ENCODE measurements at places on chromosomes 5 and 9.

DNA sequence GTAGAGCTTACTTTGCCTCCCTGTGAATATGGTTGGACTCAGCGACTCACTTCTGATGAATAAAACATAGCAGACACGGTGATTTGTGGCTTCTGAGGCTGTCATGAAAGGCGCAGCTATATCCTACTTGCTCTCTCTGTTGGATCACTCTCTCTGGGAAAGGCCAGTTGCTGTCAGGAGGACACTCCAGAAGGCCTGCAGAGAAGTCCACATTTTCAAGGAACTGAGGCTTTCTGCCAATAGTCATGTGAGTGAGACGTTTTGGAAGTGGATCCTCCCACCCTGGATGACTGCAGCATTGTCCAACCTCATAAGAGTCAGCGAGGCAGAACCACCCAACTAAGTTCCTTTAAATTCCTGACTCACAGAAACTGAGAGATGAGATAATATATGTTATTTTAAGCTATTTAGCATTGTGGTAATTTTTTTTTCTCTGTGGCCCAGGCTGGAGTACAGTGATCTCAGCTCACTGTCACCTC, 156.0 kb upstream of the MAST4 start:
- peak; percentile 2 for DNase-seq

DNA sequence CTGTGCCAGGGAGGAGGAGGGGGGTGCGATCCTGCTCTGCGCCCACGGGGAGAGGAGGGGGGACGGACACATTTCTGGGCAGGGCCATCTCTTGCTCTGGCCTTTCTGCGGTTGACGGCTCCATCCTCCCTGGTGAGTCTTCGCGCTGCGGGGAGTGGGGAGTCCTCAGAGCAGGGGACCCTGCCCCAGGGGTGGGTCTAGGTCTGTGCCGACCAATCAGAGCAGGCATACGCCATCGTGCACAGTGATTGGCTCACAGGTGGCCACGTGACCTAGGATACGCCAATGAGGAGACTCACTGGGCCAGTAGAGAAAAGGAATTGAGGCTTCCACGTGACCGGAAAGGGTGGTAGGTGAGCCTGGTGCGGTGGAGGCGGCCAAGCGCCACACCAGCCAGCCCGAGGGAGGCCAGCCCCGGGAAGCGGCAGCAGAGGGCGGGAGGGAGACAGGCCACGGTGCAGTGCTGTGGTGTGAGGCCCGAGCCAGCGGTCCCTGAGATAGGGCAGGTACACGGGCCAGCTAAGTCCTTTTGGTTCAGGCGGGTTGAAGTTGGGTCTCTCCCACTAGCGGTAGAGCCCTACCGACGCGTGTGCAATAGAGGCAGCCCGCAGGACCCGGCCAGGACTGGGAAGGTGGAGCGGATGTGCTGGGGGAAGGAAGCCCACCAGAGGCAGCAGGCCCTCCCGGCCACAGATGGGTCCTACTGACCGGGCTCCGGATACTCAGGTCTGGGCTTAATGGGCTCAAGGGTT, 65.2 kb upstream of the RNF130 start:
- DNase-seq, result no peak

GRCh38 chr5:69140827-69141226, 26.1 kb upstream of the CCNB1 start:
- DNase-seq, result no peak

DNA sequence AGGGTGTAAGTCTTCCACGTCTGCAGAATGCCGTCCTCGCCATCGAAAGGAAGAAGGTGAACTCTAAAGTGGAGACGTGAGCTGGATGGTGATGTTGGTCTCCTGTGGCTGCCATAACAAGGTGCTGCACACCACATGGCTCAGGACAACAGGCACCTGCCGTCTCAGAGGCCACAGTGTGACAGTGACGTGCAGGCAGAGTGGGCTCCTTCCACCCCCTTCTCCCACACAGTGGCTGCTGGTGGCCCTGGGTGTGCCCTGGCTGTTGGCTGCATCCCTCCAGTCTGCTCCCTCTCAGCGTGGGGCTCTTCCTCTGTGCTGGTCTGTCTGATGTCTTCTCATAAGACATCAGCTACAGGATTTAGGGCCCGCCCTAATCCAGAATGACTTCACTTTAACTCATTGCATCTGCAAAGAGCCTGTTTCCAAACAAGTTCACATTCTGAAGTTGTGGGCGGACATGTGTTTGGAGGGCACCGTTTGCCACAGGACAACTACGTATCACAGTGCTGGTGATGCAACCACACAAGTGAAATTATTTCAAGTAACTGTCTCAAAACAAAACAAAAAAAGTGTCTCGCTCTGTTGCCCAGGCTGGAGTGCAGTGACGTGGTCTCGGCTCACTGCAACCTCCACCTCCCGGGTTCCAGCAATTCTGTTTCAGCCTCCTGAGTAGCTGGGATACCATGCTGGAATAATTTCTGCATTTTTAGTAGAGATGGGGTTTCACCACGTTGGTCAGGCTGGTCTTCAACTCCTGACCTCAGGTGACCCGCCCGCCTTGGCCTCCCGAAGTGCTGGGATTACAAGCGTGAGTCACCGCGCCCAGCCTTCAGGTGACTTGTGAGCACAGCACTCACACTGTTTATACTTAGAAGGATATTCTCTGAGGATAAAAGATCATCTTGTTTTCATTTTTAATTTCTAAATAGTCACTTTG, 31.2 kb upstream of the CLPTM1L start:
- DNase-seq, result no peak

- DNase-seq, result no peak
These were observed 154.3 kb downstream of the C5orf15 start for GRCh38 chr5:133814152-133814551.

GRCh38 chr5:52580921-52581320, 206.8 kb upstream of the ITGA1 start:
- no peak for DNase-seq

GRCh38 chr9:38181866-38182265, 112.8 kb upstream of the SHB start:
- DNase-seq, result no peak

DNA sequence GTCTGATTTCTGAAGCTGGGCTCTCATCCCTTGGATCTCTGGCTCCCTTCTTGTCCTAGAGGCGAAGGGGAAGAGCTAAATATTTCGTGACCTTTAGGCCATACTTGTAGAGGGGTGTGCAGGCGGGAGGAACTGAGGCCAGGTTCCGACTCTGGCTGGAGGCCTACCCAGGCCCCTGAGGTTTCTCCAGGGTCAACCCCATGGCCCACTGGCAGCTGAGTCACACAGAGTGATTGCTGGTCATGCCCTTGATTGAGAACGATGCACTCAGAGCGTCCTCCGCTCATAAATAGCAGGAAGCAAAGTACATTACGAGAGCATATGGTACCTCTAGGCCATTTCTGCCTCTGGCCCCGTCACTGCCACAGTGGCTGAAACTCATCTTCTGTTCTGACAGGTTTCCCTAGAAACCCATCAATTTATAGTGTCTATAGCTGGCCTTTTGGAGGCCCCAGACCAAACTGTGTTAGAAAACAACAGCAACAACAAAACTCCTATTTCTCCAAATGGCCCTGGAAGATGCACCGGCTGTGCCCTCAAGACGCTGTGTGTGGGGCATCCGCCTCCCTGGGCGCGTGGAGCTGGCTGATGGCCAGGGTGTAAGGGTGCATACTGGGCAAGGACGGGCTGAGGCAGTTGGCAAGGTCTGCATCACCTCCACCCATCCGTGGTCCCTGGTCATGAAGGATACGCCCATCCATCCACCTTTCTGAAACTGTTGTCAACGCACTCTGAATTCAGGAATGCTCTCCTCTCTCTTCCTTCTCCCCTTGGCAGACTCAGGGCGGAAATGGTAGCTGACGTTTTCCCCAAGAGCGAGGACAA, 32.9 kb upstream of the FCN1 start:
- DNase-seq, result no peak

- DNase-seq, result no peak
These were observed 129.3 kb downstream of the GCNT1 start for GRCh38 chr9:76588316-76588715.

- DNase-seq, result no peak
These were observed 98.6 kb upstream of the HMHB1 start for GRCh38 chr5:143713047-143714003.

DNA sequence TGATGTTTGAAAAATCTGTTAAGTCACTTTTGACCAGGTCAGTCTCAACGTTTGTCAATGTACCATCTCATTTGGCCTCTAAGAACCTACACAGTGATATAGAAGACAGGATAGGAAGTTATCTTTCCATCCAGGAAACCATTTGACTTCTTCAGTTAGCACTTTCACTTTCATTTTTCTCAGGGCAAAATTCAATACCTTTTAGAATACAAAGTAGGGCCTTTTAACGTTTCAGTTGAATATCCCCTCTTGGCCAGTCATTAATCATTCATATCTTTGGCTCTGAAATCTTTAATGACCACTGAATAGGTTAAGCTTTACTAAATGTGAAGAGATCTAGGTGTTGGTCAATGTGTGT, 101.1 kb upstream of the GNAQ start:
- no peak for DNase-seq

- no peak for DNase-seq
These were observed 19.9 kb downstream of the ABITRAM start for GRCh38 chr9:108953983-108954574.

- no peak for DNase-seq
These were observed 20.2 kb upstream of the F2RL2 start for GRCh38 chr5:76643371-76643770.

DNA sequence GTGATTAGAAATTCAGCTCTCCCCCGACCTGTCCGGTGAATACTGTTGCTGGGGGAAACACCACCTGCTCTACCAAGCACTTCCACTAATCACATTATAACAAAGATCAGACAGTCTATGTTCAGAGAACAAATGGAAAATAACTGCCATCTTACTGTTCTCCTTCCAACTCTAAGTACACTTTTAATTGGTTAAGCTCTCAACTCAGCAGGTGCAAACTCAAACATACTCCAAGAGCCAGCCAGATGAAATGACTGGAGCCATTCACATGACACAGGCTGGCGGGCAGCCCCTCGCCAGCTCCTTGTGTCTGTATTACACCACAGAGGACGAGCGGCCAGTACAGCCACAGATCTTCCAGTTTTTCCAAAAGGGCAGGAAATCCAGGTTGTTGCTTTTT, 16.1 kb downstream of the LIFR start:
- no peak for DNase-seq

DNA sequence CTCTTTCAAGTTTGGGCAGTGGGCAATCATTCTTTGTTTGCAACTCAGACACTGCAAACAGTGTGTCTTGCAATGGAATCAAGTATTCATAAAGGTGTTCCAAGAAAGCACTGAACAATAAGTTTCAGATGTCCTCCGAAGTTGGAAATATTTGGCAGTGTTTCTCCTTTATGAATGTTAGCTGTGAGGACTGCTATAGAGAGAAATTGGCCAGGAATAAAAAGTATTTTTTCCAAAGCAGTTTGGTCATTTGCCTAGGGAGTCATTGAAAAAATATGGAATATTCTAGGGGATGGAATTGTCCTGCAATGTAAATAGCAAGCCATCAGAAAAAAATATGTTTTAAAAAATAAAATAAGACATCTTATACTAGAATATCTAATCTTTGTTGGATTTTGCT, 688.6 kb upstream of the SEMA6A start:
- DNase-seq, result no peak

- no peak for DNase-seq
These were observed 99.0 kb downstream of the RALGPS1 start for GRCh38 chr9:127013597-127013996.

DNA sequence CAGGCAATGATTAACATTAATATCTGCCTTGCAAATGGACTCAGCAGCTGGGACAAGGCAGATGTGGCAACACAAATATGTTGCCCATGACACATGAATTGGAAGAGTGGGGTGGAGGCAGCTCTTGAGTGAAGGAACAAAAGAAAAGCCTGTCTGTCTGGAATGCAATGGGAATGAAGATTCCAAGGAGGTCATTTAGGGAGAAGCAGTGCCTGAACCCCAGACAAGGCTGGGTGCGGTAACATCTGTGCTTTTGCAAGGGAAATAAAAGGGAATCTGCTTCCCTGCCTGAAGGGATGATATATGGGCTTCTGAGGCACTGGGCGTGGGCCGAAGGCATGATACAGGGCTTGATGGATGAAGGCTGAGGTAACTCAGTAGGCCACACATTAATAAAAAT, 94.1 kb upstream of the TRIM32 start:
- no peak for DNase-seq
